CD8-positive, alpha-beta T cell (primary cell): ENCODE measurements at places on chromosomes 1 and 21.
A peak's percentile ranks its signal among the peaks of the same experiment; 100 is the strongest.

DNA sequence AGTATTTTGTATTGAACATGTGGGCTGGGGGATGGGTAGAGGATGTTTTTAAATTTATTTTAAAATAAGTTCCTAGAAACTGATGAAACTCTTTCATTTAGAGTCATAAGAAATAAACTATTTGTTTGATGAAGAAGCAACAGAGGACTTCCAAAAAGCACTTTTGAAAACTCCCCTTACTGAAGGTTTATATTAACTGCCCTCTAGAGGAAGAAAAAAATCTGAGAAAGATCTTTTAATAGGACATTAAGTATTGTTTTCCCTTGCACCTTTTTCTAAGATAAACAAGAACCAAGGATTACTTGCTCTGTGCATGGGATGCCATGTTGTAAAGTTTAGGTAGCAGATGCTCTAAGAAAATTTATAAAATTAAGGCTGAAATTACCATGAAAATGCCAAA lies 14.1 kb downstream of the DISP1 start:
- no peak for DNase-seq

- no peak for DNase-seq
These were observed 140.9 kb upstream of the HOOK1 start for GRCh38 chr1:59673573-59674450.

DNA sequence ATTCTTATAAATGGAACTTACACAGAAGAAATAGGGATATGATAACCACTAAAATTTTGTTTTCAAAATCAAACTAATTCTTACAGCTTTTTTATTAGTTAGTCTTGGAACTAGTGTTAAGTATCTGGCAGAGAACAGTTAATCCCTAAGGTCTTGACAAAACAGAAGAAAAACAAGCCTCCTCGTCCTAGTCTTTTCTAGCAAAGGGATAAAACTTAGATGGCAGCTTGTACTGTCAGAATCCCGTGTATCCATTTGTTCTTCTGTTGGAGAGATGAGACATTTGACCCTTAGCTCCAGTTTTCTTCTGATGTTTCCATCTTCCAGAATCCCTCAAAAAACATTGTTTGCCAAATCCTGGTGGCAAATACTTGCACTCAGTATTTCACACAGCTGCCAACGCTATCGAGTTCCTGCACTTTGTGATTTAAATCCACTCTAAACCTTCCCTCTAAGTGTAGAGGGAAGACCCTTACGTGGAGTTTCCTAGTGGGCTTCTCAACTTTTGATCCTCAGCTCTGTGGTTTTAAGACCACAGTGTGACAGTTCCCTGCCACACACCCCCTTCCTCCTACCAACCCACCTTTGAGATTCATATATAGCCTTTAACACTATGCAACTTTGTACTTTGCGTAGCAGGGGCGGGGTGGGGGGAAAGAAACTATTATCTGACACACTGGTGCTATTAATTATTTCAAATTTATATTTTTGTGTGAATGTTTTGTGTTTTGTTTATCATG lies 42.3 kb upstream of the LAMC2 start:
- DNase-seq = no peak

DNA sequence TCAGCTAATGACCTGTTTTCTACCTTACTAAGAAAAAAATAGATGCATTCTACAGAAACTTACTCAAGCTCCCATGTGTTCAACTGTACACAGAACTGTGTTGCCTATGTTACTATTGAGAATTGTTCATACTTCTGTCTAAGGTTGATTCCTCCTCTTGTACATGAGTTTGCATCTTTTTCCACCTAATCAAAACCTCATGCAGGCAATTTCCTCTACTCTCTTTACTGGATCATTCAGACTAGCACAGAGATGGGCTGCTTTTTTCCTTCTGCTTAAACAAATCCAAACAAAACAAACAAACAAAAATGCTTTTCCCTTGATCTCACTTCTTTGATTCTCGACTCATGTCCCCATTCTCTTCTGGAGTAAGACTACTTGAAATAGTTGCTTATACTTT lies 58.8 kb upstream of the PTGFR start:
- DNase-seq = no peak

DNA sequence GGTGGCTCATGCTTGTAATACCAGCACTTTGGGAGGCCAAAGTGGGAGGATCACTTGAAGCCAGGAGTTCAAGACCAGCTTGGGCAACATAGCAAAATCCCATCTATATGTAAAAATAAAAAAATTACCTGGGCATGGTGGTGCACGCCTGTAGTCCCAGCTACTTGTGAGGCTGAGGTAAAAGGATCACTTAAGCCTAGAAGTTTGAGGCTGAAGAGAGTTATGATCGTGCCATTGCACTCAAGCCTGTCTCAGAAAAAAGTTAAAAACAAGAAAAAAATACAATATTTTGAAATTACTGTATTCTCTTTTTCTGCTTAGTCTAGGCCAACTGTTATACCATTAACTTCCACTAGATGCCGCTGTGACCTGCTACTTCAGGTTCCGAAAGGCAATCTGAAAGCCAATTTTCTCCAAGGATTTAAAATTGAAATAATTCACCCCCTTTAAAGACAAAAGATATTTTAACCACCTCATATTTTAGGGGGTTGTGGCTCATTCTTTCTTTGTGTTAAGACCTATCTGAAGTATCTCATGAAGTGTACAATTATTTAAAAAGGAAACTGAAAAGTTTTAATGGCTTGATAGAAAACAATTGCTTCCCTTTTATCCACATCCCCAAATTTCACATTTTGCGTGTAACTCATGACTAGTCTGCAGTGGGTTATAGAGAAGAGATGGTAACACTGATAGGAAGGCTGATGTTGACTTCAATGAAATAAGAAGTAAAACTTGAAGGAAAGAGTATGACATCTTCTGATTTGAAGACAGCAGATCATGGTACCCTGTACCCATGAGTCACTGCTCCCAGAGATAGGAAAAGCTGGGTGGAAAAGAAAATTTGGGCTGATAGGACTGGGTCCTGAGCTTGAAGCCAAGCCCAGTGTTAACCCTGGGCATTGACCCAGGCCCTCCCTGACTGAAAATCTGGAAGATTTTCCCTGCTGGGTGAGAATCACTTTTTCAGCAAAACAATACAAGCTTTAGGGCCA lies 24.4 kb upstream of the CLDN14 start:
- DNase-seq = peak; percentile 49

DNA sequence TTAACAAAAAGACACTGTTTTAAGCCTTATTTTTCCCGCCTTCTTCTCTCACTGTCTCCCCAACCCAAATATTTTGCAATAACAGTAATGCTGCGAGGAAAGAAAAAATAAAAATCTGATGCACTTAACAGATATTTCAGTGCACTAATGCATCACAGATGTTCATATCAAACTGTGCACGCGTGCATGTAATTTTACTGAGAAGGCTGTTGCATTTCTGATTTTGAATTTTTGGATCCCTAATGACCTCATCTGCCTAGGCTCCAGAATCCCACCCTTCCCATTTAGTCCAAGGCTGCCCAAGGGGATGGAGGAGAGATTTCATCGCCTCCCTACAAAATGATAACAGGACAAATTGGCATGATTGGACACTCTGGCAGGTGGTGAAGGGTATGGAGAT lies 5.5 kb downstream of the TRABD2B start:
- no peak for DNase-seq

DNA sequence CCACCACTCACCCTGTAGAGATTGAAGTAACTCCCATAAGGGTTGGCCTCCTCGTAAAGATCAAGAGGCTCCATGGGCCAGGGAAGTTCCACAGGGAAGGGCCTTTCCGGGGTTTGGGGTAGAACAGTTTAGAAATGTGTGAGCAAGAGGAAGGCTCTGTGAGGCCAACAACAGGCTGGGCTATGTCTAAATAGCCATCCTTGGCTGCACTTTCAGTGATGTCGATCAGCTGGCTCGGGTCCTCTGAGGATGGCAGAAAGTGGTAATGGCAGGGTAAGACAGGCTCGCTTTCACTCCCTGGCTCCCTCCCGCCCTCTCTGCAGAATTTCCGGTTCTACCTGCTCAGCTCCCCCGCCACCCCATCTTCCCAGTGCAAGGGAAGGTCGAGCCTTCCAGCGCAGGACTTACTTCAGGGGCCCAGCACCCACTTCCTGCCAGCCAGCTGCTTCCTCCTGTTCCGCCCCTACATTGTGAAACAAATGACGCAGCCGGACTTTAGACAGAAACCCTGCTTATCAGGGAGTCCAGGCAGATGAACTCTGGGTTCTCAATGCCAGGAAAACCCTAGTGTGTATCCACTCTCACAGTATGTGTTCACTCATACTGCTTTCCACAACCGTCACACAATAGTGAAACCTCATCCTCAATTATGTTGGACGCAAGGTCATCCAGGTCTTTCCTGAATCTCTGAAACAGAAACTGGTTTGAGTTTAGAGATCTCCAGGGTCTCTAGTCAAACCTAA lies 7.3 kb downstream of the F11R start:
- peak; percentile 86 for DNase-seq

GRCh38 chr21:36255663-36256062 lies 64.3 kb upstream of the MORC3 start:
- no peak for DNase-seq

- no peak for DNase-seq
These were observed 236.8 kb upstream of the FMN2 start for GRCh38 chr1:239854922-239855321.

- DNase-seq = no peak
These were observed 127.0 kb downstream of the NME7 start for GRCh38 chr1:169240449-169241232.

- DNase-seq = no peak
These were observed 257.1 kb downstream of the BRINP2 start for GRCh38 chr1:177427811-177428210.

DNA sequence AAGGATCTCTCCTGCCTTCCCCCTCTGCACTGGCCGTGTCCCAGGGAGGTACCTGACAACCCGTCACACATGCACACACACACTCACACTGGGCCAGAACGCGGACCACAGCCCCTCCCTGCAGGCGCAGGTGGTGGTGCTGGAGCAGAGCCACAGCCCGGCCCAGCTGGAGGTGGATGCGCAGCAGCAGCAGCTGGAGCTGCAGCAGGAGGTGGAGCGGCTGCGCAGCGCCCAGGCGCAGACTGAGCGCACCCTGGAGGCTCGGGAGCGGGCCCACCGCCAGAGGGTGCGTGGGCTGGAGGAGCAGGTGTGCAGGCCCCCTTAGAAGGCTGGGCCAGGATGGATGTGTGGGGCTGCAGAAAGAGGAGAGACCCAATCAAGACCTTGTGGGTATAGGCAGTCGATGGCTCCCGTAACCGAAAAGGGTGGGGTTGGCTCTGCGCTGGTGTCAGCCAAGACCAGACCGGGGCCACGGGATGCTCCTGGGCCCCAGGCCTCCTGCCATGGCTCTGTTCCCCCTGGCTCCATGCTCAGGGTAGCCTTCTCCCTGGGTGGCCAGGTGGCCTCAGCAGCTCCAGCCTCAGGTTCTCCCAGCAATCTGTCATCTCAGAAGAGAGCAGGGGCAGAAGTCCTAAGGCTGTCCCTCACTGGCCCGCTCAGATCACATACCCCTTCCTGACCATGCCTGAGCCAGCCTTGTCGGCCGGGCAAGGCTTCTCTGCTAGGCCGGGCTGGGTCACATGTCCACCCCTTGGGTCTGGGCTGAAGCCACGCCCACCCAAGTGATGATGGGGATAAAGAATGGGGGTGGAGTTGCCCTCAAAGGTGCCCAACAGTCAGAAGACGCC lies 8.9 kb downstream of the MFAP2 start:
- no peak for DNase-seq
